CMK (cell line): ENCODE measurements at places on chromosomes 3 and 15.

GRCh38 chr3:187836823-187837770 lies 91.8 kb upstream of the BCL6 start:
- no peak for DNase-seq

- DNase-seq: no peak
Observed at GRCh38 chr3:64104006-64104405, 80.7 kb upstream of the PSMD6 start.

DNA sequence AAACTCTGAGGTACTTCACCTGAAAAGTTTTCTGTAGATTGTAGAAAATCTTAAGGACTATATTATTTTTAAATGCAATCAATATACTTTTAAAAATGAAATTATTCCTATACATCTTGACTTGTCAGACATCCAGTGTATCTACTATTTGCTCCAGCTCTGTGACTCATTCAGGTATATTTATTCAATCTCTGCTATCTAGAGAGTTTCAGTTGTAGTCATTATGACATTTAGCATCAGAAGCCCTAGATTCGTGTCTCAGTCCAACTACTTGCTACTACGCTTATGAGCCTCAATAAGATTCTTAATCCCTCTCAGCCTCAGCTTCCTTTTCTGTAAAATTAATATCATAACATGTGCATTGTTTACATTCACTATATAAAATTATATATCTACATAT lies 22.3 kb upstream of the EIF1B start:
- no peak for DNase-seq

DNA sequence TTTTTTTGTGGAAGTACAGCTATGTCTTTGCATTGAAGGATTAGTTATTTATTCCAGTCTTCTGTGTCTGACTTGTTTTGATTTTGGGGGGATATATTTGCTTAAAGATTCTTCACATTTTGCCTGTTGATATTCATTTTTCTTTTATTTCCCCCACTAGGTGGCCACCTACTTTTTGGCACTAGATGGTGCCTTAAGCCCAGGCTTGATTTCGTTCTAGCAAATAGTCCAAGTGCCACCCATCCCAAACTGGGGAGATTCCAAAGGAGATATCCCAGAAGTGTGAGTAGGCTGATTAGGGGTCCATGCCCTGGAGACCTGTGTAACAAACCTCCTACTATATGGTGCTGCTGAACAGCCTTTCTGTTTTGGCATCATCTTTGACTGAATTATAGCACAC lies 80.0 kb upstream of the SPATA16 start:
- DNase-seq: no peak

GRCh38 chr3:164657631-164658030 lies 420.7 kb downstream of the SI start:
- DNase-seq: no peak

GRCh38 chr15:94306700-94307650 lies 75.6 kb downstream of the MCTP2 start:
- DNase-seq: peak; percentile 94

DNA sequence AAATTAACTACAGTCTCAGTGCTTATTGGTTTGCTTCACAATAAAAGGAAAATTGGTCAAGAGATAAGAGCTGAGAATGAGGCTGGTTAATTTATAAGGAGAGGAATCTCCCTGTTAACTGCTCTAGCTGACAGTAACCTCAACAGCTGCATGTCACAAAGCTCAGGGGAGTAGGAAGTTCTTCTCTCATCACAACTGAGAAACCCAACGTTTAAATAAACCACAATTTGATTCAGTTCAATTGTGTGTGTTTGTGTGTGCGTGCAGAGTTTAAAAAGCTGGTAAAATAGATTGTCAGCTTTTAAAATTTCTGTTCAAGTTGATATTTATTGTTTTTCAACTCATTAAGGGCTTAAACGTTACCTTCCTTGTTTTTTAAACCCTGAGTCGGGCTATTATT lies 3.5 kb upstream of the TGFBR2 start:
- DNase-seq: no peak

GRCh38 chr3:105580296-105580965 lies 213.7 kb downstream of the ALCAM start:
- DNase-seq: no peak

DNA sequence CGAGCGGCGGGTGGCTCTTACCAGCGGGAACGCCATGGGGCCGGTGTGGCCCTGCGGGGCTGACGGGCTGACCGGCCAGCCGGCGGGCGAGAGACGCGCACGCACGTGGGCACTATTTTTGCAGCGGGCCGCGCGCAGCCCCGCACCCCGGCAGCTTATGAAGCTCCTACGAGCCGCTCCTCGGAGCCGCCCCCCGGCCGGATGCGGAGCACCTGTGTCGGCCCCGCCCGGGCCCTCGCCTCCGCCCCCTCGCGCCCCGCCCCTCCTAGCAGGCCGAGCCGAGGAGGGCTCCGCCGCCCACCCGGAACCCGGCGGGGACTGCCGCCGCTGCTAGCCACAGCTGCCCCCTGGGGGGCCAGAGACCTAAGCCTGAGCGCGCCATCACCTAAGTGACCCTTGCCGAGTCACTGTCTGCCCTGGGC lies 683 bp upstream of the CPEB1 start:
- no peak for DNase-seq

GRCh38 chr3:100210772-100211135 lies 50.0 kb upstream of the TBC1D23 start:
- no peak for DNase-seq

DNA sequence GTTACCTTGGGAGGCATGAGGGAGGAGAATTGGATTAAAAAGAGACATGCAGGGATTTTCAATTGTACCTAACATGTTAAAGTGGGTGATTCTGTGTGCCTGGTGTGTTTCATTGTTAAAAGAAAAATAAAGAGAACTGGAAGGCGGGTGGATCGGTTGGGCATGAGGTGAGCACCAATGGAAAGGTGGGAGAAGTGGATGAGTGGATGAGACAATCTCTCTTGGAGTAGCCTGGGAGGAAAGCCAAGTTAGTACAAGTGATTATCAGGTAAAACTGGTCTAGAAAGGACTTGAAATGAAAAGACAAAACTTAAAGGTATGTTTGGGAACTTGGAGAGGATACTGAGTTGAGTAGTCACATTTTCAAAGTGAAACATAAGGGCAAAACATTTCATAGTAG lies 12.1 kb downstream of the VEPH1 start:
- no peak for DNase-seq

DNA sequence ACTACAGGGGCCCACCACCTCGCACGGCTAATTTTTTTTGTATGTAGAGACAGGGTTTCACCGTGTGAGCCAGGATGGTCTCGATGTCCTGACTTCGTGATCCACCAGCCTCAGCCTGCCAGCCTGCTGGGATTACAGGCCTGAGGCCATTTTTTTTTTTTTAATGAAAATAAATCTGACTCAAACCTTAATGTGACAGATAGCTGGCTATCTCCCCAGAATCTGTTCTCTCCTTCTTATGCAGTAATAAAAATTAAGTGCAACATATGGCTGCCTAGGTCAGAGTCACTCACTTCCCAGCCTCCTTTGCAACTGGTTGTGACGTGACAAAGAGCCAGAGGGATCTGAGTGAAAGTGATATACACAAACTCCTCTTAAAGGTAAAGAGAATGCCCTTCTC lies 53.0 kb downstream of the ZNF148 start:
- DNase-seq: no peak

DNA sequence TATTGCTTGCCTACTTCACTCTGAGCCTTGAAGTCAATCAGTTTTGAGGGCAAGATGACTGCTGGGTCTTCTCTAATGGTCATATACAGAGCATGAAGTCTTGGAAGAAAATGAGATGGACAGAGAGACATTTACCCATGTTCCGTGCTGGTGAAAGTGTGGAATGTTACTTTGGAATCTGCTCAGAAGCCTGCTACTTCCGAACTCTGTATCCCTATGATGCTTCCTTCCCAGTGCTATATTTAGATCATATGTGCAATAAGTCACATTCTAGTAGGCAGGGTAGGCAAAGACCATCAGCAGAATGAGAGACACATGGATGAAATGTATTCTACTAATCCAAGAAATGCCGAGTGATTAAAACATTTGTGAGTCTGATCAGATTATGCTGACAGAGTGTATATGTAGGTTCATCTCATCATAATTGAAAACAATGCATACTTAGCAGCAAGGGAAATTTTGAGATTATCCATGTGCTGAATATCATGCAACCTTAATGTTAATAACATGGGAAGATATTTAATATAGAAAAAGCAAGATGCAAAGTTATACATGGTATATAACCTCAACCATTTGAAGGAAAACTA lies 60.5 kb downstream of the RAB7A start:
- DNase-seq: no peak

DNA sequence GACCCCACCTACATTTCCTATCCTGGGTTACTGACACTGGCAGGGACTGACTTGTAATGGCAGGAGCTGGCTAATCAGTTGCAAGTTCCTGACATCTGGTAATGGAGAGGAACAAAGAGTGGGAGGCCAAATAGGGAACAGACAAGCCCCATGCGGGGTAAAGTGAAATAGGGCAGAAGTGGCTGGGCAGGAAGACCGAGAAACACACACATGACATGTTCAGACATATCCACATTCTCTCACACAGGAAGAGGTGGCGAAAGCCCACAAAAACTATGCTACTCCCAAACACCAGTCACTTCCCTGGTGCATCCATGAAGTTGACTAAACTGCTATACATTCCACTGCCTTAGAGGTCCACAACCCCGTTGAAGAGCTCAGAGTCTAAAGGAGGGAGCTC lies 394.1 kb upstream of the TBL1XR1 start:
- no peak for DNase-seq

- DNase-seq: no peak
Observed at GRCh38 chr15:65796610-65797078, 4.6 kb upstream of the DENND4A start.

- DNase-seq: peak; percentile 85
Observed at GRCh38 chr3:11643605-11644087, at the start of gene VGLL4. TSS of gene VGLL4 (minus strand) at chr3:11643915. CDS start at chr3:11643518, 397 bp downstream.

DNA sequence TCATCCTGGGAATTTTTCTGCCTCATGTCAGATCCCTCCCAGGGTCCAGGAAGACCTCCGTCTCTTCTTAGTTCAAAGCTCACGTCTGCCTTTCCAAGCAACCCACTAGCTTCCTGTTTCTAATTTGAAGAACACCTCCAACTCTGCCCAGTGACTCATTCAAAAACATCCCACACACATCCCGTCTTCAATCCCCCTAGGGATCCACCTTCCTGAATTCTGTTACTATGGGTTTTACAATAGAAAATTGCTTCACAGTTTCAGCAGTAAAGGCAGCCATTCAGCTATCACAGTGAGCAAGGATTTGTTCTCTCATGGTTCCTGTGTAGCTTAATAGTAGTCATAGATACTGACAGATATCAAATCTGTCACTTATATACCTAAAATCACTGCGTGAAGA lies 308.3 kb upstream of the CCDC54 start:
- DNase-seq: no peak

DNA sequence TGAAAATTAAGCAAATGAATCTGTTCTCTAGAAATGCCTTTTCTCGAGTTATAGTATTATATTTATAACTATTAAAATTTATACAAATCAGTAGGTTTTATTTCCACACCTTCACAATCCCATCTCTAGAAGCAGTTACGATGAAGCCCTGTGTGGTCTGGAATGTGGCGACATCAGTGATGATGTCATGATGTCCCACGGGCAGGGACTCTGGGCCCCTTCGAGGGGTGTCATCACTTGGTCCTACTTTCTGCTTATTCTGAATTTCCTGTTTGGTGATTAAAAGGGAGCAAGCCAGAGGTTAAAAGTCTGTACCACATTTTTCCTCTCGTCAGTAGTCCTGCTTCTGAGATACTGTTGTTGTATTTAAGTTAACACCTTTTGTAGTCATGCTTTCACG lies 67.4 kb downstream of the PIK3R4 start:
- DNase-seq: no peak

GRCh38 chr15:43538091-43538490 lies 20.7 kb downstream of the MAP1A start:
- DNase-seq: no peak

- no peak for DNase-seq
Observed at GRCh38 chr3:159045279-159045885, 243.5 kb downstream of the MFSD1 start.

DNA sequence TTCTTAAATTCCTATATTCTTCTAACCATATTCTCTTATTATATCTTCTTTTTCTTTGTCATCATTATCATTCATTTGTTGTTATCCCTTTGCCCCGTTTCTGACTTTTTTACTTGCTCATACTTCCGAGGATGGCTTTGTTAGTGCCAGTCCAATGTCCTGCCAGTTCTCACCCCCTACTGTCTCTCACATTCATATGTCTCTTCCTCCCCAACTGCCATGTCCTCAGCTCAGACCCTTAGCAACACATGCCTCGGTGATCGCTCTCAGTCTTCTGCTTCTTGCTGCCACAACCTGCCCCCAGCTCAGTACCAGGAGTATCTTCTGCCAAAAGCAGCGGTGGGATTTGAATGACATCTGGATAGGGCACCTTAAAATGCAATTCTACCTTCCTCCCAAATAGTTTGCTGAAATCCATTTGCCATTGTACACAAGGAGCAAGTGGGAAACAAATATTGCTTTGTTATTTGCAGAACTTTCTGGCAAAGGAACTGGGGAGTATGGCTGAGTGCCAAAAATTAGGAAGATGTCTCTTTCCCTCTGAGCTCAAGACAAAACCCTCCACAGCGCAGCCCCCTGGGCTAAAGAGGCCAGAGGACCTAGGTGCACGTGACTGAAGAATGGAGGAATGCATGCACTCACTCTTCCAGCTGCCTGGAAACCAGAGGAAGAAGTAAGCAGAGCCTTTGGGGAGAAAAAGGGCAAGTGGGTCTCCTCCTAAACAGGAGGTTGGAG lies 57.7 kb upstream of the CTNNB1 start:
- DNase-seq: no peak

GRCh38 chr3:50264383-50264963 lies 4.5 kb upstream of the SEMA3B start:
- no peak for DNase-seq

GRCh38 chr3:141764986-141765385 lies 1.8 kb downstream of the GRK7 start:
- no peak for DNase-seq

GRCh38 chr15:100472736-100473135 lies 56.0 kb downstream of the CERS3 start:
- no peak for DNase-seq

DNA sequence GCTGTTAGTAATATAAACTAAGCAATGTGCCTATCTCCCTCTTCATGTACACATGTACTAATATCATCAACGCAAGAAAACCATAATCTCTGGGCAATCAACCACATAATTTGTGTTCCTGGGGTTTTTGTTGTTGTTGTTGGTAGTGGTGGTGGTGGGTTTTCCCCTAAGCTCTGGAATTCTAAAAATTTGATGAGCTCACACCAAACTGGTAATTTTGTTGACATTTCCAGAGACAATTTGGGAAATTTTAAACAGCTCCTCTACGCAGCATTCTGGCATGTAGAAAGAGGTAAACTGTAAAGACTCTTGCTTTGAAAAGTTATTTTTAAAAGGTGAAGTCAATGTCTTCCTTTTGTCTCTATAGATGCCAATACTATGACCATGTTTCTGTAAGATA lies 126.7 kb downstream of the IGSF11 start:
- no peak for DNase-seq

- no peak for DNase-seq
Observed at GRCh38 chr3:142009029-142009428, 132.6 kb downstream of the ATP1B3 start.

- no peak for DNase-seq
Observed at GRCh38 chr3:77825001-77825827, 785.3 kb downstream of the ROBO2 start.

GRCh38 chr3:12335421-12335820 lies 46.6 kb downstream of the PPARG start:
- no peak for DNase-seq
